Fibroblast of the aortic adventitia (primary cell): ENCODE measurements at places on chromosomes 7 and 10. TPM values are rescaled to one million over a fixed set of nuclear protein-coding genes. Genes with fewer than 3 reads are reported as not detected.

Gene LBX1
- 0.08 TPM in 1 of 2 replicates, not detected in the other for total RNA-seq

Gene SPDYE1
- total RNA-seq = not detected in 2 replicates

Gene AGR2
- 0.25 TPM in 1 of 2 replicates, not detected in the other for total RNA-seq

Gene CLRN3
- total RNA-seq = not detected in 2 replicates

Gene CRPPA
- 2.5 and 3.2 TPM in 2 replicates for total RNA-seq

Gene GALNT17
- total RNA-seq = 0.18 TPM in 1 of 2 replicates, not detected in the other

Gene ITIH5
- 0.09 and 9.6 TPM in 2 replicates for total RNA-seq

Gene CLEC2L
- not detected in 2 replicates for total RNA-seq

Gene CH25H
- 2.2 TPM in 1 of 2 replicates, not detected in the other for total RNA-seq

Gene CHAT
- not detected in 2 replicates for total RNA-seq

Gene PPP1R9A
- 0.45 and 0.49 TPM in 2 replicates for total RNA-seq

Gene ZNF438
- 2.9 and 8.0 TPM in 2 replicates for total RNA-seq

Gene AKR1C3
- total RNA-seq = 74.2 and 169 TPM in 2 replicates

Gene GIMAP1
- not detected in 2 replicates for total RNA-seq

Gene NUTM2A
- total RNA-seq = 0.33 TPM in 1 of 2 replicates, not detected in the other

Gene HACD1
- total RNA-seq = 7.0 and 18.4 TPM in 2 replicates

Gene POLR2J
- 13.0 and 34.0 TPM in 2 replicates for total RNA-seq

Gene GNGT1
- not detected in 2 replicates for total RNA-seq

Gene PNLIPRP3
- not detected in 2 replicates for total RNA-seq

Gene SOSTDC1
- 0.36 TPM in 1 of 2 replicates, not detected in the other for total RNA-seq

Gene COL13A1
- total RNA-seq = 6.0 and 10.7 TPM in 2 replicates

Gene BEND7
- total RNA-seq = 2.6 and 3.2 TPM in 2 replicates

Gene SH2D4B
- total RNA-seq = not detected in 2 replicates

Gene SEMA3A
- total RNA-seq = 1.6 and 118 TPM in 2 replicates

Gene HMX2
- not detected in 2 replicates for total RNA-seq

Gene KIF11
- 4.5 and 46.5 TPM in 2 replicates for total RNA-seq

Gene TFEC
- 0.16 and 0.36 TPM in 2 replicates for total RNA-seq

Gene ARHGEF5
- total RNA-seq = 1.6 and 3.2 TPM in 2 replicates

Gene HOXA10
- total RNA-seq = 0.08 TPM in 1 of 2 replicates, not detected in the other

Gene IL6
- 3.8 and 10.2 TPM in 2 replicates for total RNA-seq

Gene COL26A1
- total RNA-seq = not detected in 2 replicates

Gene TSC22D4
- 25.6 and 31.6 TPM in 2 replicates for total RNA-seq

Gene AMZ1
- 0.25 and 0.36 TPM in 2 replicates for total RNA-seq

Gene SFRP5
- not detected in 2 replicates for total RNA-seq

Gene NKX6-2
- total RNA-seq = not detected in 2 replicates

Gene TUBB8
- not detected in 2 replicates for total RNA-seq

Gene ATOH7
- total RNA-seq = not detected in 2 replicates

Gene FGFR2
- not detected in 2 replicates for total RNA-seq

Gene GIMAP2
- total RNA-seq = 0.27 and 0.98 TPM in 2 replicates

Gene NRG3
- total RNA-seq = not detected in 2 replicates

Gene COL17A1
- 2.0 and 2.3 TPM in 2 replicates for total RNA-seq

Gene ZNF467
- 0.27 and 5.1 TPM in 2 replicates for total RNA-seq

Gene CYP26C1
- 0.09 TPM in 1 of 2 replicates, not detected in the other for total RNA-seq

Gene HIF1AN
- total RNA-seq = 12.9 and 17.3 TPM in 2 replicates
